ENCODE measurements at places on chromosomes 6 and 20.

DNA sequence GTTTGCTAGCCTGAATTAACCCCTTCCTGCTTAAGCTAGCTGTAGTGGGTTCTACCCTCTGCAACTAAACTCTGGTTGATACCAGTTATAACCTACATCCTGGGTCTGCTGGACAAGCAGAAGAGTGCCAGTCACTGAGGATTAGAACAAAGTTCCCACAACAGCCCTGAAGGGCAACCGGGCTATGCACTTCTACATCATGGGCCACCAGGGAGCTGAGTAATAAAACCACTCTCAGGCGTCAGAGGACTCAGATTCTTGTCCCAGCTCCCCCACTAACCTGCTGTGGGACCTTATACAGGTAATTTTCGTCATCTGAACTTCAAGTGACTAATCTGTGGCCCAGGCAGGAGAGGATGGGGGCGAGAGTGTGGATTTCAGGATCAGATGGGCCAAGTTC is 56.8 kb downstream of the EYA2 start:
- DNase-seq: peak; percentile 38

DNA sequence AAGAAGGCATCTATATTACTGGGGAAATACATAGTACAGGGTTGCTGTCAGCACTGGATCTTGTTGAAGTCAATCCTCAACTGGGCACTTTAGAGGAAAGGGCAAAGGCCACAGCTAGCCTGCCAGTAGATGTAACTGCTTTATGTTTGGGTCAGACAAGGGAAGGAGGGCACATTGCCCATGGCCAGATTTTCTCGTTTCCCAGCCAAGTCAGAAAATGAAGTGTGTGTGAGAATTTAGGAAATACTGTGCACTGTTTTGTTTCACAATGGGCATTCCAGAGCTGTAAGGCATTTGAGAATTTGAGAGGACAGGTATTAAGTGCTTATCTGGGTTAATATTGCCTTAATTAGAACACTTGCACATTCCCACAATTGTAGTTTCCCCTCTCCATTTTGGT is 183.9 kb upstream of the MCHR2 start:
- no peak for DNase-seq

DNA sequence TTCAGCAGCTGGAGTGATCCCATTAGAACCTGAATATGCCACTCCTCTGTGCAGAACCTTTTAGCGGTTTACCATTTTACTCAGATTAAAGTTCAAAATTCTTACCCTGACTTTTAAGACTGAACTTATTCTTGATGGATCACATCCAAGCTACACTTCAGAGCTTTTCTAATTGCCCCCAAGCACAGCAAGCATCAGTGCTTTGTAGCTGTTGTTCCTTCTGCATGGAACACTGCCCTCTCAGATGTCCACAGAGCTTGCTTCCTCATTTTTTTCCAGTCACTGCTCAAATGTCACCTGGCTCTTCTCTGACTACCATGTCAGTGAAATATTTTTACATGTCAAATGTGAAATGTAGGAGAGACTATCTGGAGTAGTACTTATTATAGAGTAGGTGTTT is 1.6 kb upstream of the SLC35B3 start:
- DNase-seq: no peak

GRCh38 chr20:59016795-59017492 is 2.3 kb upstream of the TUBB1 start:
- DNase-seq: peak; percentile 24

- no peak for DNase-seq
Observed at GRCh38 chr6:111478064-111478476, 4.9 kb downstream of the REV3L start.

- DNase-seq: no peak
Observed at GRCh38 chr6:37663019-37663810, 34.5 kb downstream of the MDGA1 start.

Data from stimulated activated CD8-positive, alpha-beta memory T cell treated with anti-CD3 and anti-CD28 coated beads, Interleukin-4, amount 100 ng/mL, for 48 hours (primary cell).